ENCODE measurements at places on chromosomes 6 and 20. TPM values are rescaled to one million over a fixed set of nuclear protein-coding genes. Genes with fewer than 3 reads are reported as not detected.

- no peaks in the 10 kb centered on the region for H3K36me3 ChIP-seq
- no peaks in the 10 kb centered on the region for H3K4me1 ChIP-seq
- peaks cover 23% of the 10 kb centered on the region for H3K27me3 ChIP-seq
- no peak overlapping the region for H3K4me3 ChIP-seq
Measured at GRCh38 chr20:58374027-58374850, 14.8 kb upstream of the VAPB start.

GRCh38 chr20:57914205-57914604, 204.4 kb upstream of the PMEPA1 start:
- peaks cover 3% of the 10 kb centered on the region for H3K27me3 ChIP-seq
- no peaks in the 10 kb centered on the region for H3K36me3 ChIP-seq
- no peak overlapping the region for H3K4me3 ChIP-seq

GRCh38 chr6:14781772-14782525, 463.9 kb upstream of the JARID2 start:
- H3K4me1 ChIP-seq, result peaks cover 18% of the 10 kb centered on the region
- H3K27ac ChIP-seq, result no peak overlapping the region
- DNase-seq, result no peak
- no peak overlapping the region for H3K4me3 ChIP-seq

Gene PPP1R16B
- 119 TPM for total RNA-seq

GRCh38 chr20:11861479-11861878, 56.2 kb upstream of the BTBD3 start:
- no peaks in the 10 kb centered on the region for H3K36me3 ChIP-seq
- H3K4me3 ChIP-seq, result no peak overlapping the region
- H3K27me3 ChIP-seq, result no peaks in the 10 kb centered on the region
- H3K4me1 ChIP-seq, result no peaks in the 10 kb centered on the region
- H3K27ac ChIP-seq, result no peak overlapping the region

Gene POU3F2
- total RNA-seq, result not detected

DNA sequence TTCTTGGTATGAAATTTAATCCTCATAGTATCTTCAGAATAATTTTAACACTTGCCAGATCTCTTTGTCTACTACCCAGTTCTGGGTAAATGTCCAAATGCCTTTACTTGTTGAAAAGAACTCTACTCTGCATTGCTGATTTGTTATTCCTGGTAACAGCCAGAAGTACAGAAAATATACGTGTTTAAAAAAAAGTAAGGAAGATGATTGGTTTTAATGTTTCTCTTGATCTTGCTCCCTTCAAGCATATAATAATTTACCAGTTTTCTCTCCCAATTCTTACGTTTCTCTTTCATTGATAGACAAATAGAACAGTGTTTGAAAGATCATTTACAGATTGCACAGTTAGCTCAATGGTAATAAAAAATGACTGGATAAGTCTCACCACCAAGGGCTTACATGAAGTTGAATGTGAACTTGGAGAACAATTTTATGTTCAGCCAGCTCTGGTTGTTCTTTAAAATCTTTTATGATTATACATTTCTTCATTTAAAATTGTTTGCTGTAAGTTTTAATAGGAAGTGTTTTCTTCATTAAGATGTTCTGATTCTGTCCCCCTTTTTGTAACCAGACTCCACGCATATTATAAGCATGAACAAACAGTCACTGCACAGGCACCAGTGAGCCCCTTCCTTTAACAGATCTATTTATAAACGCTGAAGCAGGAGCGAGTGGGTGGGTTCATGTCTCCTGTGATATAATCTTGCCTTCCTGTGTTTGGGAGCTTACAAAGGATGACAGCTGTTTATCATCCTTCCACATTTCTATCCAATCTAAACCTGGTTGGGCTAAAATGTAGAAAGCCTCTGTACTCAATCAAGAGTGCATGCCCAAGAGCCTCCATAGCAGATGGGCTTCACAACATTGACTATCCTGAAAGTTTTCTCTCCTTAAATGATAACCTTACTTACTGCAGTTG, 299.5 kb downstream of the PRL start:
- no peak for DNase-seq
- H3K27me3 ChIP-seq, result peaks cover 3% of the 10 kb centered on the region
- peaks cover 5% of the 10 kb centered on the region for H3K4me1 ChIP-seq
- H3K27ac ChIP-seq, result no peak overlapping the region
- no peaks in the 10 kb centered on the region for H3K36me3 ChIP-seq

GRCh38 chr6:56891754-56892153, 63.2 kb upstream of the BEND6 start:
- peaks cover 4% of the 10 kb centered on the region for H3K4me1 ChIP-seq
- H3K27me3 ChIP-seq, result peaks cover 2% of the 10 kb centered on the region
- H3K36me3 ChIP-seq, result no peaks in the 10 kb centered on the region
- H3K27ac ChIP-seq, result no peak overlapping the region

DNA sequence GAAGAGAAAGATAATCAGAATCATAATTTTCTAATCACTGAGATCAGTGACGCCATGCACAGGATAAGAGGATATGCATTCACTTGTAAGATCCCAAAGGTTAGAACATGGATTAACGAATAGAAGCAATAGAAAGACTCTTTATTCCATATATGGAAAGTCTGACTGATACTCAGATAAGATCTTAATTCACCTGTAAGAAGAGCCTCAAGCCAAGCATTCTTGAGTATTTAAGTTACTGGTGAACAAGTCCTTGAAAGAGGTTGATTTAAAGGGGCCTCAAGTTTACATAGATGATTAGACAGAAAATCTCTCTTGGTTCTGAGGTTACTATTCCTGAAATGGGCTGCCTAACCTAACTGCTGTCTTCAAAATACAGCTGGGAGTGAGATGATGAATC, 53.8 kb upstream of the MTRF1L start:
- no peak for DNase-seq
- H3K4me1 ChIP-seq, result no peaks in the 10 kb centered on the region
- H3K27ac ChIP-seq, result no peak overlapping the region
- peaks cover 5% of the 10 kb centered on the region for H3K27me3 ChIP-seq

- peak overlapping the region; percentile 53 for H3K4me3 ChIP-seq
- H3K4me1 ChIP-seq, result peaks cover 9% of the 10 kb centered on the region
- no peak for DNase-seq
- no peaks in the 10 kb centered on the region for H3K36me3 ChIP-seq
Measured at GRCh38 chr6:98764373-98764911, 69.9 kb upstream of the POU3F2 start.

Gene DYNLT2
- 1.5 TPM for total RNA-seq

DNA sequence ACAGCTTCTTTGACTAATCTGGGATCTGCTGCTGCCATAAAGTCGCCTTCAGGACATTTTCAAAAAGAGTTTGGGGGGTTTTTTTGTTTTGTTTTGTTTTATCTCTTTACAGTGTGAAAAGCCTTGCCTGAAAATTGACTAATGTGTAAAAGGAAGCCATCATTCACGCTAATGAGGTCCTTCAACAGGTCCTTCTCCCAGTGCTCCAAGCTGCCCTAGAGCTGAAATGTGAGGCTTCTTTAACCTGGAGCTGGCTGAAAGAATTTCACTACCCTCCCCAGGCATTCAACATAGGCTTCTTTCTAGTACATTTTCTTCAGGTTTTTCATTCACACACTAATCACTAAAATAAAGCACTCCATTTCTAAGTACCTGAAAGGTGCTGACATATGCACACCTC, 145.1 kb upstream of the PRDM1 start:
- no peak overlapping the region for H3K4me3 ChIP-seq
- no peak overlapping the region for H3K27ac ChIP-seq
- no peak for DNase-seq

GRCh38 chr6:157530126-157530525, 149.1 kb downstream of the ZDHHC14 start:
- H3K4me3 ChIP-seq, result no peak overlapping the region
- H3K27ac ChIP-seq, result no peak overlapping the region
- peaks cover 42% of the 10 kb centered on the region for H3K4me1 ChIP-seq
- H3K27me3 ChIP-seq, result no peaks in the 10 kb centered on the region
- no peak for DNase-seq

DNA sequence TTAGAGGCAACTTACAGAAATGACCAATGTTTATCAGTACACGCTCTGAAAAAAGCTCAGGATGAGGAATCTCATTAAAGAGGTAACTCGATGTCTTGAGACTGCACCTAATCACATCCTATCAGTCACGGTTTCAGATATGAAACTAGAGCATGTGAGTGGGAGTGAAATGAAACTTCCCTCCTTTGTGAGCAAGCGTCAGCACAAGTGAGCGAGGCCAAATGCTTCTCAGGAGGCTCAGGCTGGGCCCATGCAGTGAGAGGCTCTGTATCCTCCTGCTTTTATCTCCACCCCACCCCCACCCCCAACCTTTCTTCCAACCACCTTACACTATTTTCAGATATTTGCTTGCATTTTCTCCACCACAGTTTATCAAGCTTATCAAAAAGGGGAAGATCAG, 140.8 kb upstream of the RIMS1 start:
- H3K27ac ChIP-seq, result no peak overlapping the region
- no peak for DNase-seq
- H3K4me1 ChIP-seq, result no peaks in the 10 kb centered on the region
- no peaks in the 10 kb centered on the region for H3K27me3 ChIP-seq
- no peaks in the 10 kb centered on the region for H3K36me3 ChIP-seq

DNA sequence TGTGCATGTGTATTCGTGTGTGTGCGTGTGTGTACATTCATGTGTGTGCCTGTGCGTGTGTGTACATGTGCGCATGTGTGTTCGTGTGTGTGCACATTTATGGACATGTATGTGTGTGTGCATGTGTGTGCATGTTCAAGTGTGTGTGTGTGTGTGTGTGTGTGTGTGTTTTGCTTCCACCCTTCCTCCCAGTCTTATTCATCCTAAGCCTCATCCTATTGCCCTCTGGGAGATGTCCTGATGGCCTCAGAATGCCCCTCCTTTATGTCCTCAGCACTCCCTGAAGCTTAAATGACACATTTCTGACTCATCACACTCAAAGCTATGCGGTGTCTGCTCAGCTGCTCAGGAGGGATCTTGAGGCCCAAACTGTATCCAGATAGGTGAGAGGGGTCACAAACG, 76.6 kb upstream of the CCDC167 start:
- H3K36me3 ChIP-seq, result no peaks in the 10 kb centered on the region
- no peaks in the 10 kb centered on the region for H3K4me1 ChIP-seq
- no peak overlapping the region for H3K27ac ChIP-seq
- no peak for DNase-seq
- no peak overlapping the region for H3K4me3 ChIP-seq
- no peaks in the 10 kb centered on the region for H3K27me3 ChIP-seq

DNA sequence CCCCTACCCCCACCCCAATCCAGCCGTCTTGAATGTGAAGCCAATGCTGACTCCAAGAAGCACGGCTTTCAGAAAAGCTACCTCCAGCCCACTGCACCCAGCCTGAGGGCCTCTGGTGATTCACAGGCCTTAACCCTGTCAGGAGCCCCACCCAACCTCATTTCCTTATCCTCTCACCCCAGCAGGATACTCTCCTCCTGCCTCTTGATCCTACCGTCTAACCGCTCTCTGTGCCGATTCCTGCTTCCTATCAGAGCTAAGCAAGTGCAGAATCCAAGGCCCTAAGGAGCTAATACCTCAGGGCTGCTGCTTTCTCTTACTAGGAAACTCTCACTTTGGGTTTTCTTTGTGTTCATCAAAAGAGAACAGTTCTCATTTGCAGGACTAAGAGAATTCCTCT, 47.2 kb downstream of the TRERF1 start:
- H3K4me3 ChIP-seq, result peak overlapping the region; percentile 86
- peaks cover 82% of the 10 kb centered on the region for H3K4me1 ChIP-seq
- H3K27me3 ChIP-seq, result no peaks in the 10 kb centered on the region
- no peaks in the 10 kb centered on the region for H3K36me3 ChIP-seq
- DNase-seq, result peak; percentile 60
- H3K27ac ChIP-seq, result peak overlapping the region; percentile 97

DNA sequence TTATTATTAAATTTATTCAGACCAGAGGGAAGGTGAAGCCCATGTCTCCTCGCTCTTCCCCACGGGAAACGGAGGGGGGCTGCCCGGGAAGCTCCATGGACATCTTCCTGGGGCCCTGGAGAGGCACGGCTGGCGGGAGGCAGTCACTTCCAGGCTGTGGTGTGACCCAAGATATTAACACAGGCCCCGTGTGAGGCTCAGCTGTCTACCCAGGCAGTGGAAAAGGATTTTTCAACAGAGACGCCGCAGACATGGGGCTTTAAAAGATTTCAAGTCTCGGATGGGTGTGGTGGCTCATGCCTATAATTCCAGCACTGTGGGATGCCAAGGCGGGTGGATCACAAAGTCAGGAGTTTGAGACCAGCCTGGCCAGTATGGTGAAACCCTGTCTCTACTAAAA, 117.9 kb downstream of the ERMARD start:
- no peak overlapping the region for H3K4me3 ChIP-seq
- no peak for DNase-seq

- no peak for DNase-seq
- H3K4me3 ChIP-seq, result no peak overlapping the region
- no peaks in the 10 kb centered on the region for H3K4me1 ChIP-seq
- H3K27ac ChIP-seq, result no peak overlapping the region
- H3K27me3 ChIP-seq, result peaks cover 15% of the 10 kb centered on the region
Measured at GRCh38 chr20:33890557-33890956, 79.4 kb downstream of the CHMP4B start.

GRCh38 chr6:83311231-83311630, 118.1 kb downstream of the RWDD2A start:
- H3K4me1 ChIP-seq, result peaks cover 41% of the 10 kb centered on the region
- H3K27ac ChIP-seq, result no peak overlapping the region
- peaks cover 5% of the 10 kb centered on the region for H3K36me3 ChIP-seq
- DNase-seq, result no peak
- no peak overlapping the region for H3K4me3 ChIP-seq
- peaks cover 12% of the 10 kb centered on the region for H3K27me3 ChIP-seq

DNA sequence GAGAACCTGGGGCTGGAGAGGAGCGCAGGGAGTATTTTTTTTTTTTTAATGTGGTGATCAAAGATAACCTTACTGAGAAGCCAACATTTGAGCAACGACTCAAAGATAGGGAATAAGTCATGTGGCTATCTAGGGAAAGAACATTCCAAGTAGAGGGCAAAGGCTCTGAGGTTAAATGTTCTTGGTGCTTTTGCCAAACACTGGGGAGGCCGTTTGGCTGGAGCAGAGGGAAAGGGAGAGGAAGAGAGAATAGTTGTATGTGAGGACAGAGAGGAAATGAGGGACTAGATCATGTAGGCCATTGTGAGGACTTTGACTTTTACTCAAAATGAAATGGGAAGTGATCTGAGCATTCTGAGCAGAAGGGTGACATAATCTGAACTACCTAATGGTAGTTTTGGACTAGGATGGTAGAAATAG, 27.8 kb downstream of the ACSS2 start:
- H3K4me3 ChIP-seq, result no peak overlapping the region
- H3K27ac ChIP-seq, result no peak overlapping the region
- no peaks in the 10 kb centered on the region for H3K36me3 ChIP-seq

Gene KHDRBS2
- 0.36 TPM for total RNA-seq

DNA sequence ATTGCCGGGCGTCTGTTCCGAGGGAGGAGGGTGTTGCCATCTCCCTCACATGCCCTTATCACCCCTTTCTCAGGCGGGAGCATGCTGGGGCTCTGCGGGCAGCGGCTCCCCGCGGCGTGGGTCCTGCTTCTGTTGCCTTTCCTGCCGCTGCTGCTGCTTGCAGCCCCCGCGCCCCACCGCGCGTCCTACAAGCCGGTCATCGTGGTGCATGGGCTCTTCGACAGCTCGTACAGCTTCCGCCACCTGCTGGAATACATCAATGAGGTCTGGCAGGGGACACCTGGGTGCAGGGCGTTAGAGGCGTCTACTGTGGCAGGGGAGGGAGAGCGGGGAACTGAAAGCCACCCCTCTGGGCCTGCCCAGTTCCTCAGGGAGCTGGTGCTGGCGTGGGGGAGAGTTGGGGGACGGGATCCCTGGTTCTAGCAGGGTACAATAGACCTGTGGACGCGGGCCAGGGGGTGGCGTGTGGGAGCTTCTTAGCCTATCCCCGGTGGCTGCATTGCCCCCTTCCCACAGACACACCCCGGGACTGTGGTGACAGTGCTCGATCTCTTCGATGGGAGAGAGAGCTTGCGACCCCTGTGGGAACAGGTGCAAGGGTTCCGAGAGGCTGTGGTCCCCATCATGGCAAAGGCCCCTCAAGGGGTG, 697 bp downstream of the PPT2 start:
- H3K4me1 ChIP-seq, result peaks cover 36% of the 10 kb centered on the region
- peaks cover 20% of the 10 kb centered on the region for H3K27me3 ChIP-seq
- DNase-seq, result peak; percentile 65
- H3K4me3 ChIP-seq, result peak overlapping the region; percentile 99

Measured in natural killer cell treated with Interleukin-12 subunit alpha and Interleukin-12 subunit beta and Interleukin-15 and Interleukin-18, amount 100 ng/mL, for 72 hours (primary cell).